Naive thymus-derived CD4-positive, alpha-beta T cell (primary cell): ENCODE measurements at places on chromosomes 6 and 20. TPM values are rescaled to one million over a fixed set of nuclear protein-coding genes. Genes with fewer than 3 reads are reported as not detected.

Gene PNLDC1
- not detected for polyA plus RNA-seq

- no peak for DNase-seq
- H3K4me3 ChIP-seq, result no peak overlapping the region
- no peaks in the 10 kb centered on the region for H3K4me1 ChIP-seq
- no peaks in the 10 kb centered on the region for H3K27me3 ChIP-seq
Measured at GRCh38 chr20:59774921-59775686, 158.3 kb downstream of the SYCP2 start.

Gene LGSN
- 0.21 TPM for polyA plus RNA-seq

DNA sequence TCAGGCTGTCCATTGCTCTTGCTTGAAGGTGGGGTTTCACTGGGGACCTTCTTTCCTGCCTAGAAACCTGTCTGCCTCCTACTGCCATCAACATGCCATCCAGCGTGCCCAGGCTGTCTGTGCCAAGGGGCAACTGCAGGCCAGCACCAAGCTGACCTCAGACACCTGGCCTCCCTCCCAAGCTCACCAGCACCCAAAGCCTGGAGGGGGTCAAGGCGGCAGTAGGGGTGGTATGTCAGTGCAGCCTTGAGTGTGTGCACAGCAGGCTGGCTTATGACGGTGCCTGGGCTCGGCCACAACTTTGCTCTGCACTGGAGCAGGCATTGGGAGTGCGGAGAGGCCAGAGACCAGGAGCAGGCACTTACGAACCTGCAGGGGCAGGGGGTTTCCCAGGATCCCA, 149.0 kb downstream of the EYS start:
- H3K27me3 ChIP-seq, result no peaks in the 10 kb centered on the region
- H3K27ac ChIP-seq, result no peak overlapping the region
- H3K36me3 ChIP-seq, result no peaks in the 10 kb centered on the region
- H3K4me1 ChIP-seq, result no peaks in the 10 kb centered on the region

DNA sequence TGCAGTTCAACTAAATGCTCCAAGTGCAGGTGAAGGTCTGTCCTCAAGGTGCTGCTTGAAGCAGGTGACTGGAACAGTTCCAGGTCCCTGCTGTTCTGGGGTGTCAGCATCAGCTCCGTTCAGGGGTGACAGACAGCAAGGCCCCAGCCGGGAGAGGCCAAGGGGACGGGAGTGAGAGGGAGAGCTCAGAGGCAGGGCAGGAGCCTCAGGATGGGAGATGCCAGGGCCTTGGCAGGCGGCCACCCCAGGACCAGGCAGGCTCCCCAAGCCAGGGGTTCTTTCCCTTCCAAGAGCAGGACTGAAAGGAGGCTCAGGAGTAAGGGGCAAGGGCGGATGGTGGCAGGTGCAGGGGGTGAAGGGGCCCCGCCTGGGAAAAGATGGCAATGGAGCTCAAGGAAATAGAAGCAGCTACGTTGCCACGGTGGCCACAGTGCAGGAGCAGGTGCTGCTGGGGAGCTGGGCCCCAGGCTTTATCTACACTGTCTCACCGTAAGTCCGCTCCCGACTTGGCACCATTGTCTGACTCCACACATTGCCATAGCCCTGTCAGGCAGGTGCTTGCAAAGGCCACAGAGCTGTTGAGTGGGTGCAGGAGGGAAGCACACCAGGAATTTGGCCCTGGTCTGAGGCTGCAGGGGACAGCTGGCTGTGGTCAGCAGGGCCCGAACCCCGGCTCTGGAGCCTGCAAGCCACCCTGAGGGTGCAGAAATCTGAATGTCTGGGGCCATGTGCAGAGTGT, 43.1 kb downstream of the ERMARD start:
- H3K4me1 ChIP-seq, result peaks cover 5% of the 10 kb centered on the region
- H3K27me3 ChIP-seq, result no peaks in the 10 kb centered on the region
- H3K27ac ChIP-seq, result no peak overlapping the region
- H3K36me3 ChIP-seq, result no peaks in the 10 kb centered on the region

DNA sequence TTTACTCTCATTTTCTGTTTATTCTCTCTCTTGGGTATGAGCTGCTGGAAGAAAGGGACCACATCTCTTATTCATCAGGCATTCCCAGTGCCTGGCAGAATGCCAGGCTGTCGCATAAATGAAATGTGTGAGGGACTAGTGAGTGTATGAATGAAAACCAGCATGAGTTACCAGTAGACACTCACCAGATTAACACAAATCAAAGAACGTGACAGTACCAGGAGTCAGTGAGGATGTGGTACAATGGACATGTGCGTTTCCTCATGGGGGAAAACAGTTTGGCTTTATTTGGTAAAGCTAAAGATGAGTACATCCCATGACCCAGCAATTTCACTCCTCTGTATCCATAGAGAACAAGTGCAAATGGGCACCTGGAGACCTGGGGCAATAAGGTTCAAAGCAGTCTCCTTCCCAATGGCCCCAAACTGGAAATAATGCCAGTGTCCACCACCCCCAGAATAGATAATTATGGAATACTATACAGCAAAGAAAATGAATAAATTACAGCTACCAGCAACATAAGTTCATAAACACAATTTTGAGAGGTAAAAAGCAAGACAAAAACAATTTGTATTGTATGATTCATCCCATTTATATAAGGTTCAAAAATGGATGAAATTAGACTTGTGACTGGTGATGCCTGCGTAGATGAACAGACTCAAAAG, 93.3 kb downstream of the CDH22 start:
- H3K4me3 ChIP-seq, result no peak overlapping the region
- H3K4me1 ChIP-seq, result no peaks in the 10 kb centered on the region
- no peak overlapping the region for H3K27ac ChIP-seq
- no peaks in the 10 kb centered on the region for H3K27me3 ChIP-seq
- no peaks in the 10 kb centered on the region for H3K36me3 ChIP-seq

Gene NRSN1
- not detected for polyA plus RNA-seq

- H3K27ac ChIP-seq, result no peak overlapping the region
- H3K4me1 ChIP-seq, result no peaks in the 10 kb centered on the region
- no peak overlapping the region for H3K4me3 ChIP-seq
- no peaks in the 10 kb centered on the region for H3K36me3 ChIP-seq
- no peak for DNase-seq
Measured at GRCh38 chr6:41836022-41836659, 48.6 kb downstream of the TOMM6 start.

GRCh38 chr6:3844097-3844463, 5.1 kb upstream of the FAM50B start:
- no peaks in the 10 kb centered on the region for H3K36me3 ChIP-seq
- DNase-seq, result no peak
- H3K27ac ChIP-seq, result no peak overlapping the region
- H3K4me3 ChIP-seq, result no peak overlapping the region
- no peaks in the 10 kb centered on the region for H3K4me1 ChIP-seq

- H3K4me3 ChIP-seq, result no peak overlapping the region
- no peak overlapping the region for H3K27ac ChIP-seq
- DNase-seq, result no peak
- H3K36me3 ChIP-seq, result no peaks in the 10 kb centered on the region
- peaks cover 16% of the 10 kb centered on the region for H3K4me1 ChIP-seq
- no peaks in the 10 kb centered on the region for H3K27me3 ChIP-seq
Measured at GRCh38 chr6:137271245-137272183, 52.3 kb upstream of the IFNGR1 start.

DNA sequence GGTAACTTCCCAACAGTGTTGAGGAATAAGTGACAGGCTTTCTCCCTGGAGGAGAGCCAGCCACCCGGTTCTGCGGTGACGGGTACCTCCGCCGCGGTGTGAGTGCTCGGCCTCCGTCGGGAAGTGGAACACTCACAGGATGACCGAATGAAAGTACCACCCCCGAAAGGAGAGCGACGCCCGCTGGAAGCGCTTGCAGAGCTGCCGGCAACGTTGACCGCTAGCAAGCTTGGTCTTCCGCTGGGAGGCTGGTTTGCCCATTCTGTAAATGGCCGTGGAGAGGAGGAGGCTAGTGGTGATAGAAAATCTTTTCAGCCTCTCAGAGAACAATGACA, 614 bp upstream of the TMEM242 start:
- no peaks in the 10 kb centered on the region for H3K27me3 ChIP-seq
- peaks cover 8% of the 10 kb centered on the region for H3K36me3 ChIP-seq
- H3K4me3 ChIP-seq, result peak overlapping the region; percentile 95
- DNase-seq, result no peak
- H3K4me1 ChIP-seq, result peaks cover 12% of the 10 kb centered on the region

GRCh38 chr6:148591656-148592055, 155.2 kb upstream of the UST start:
- no peaks in the 10 kb centered on the region for H3K36me3 ChIP-seq
- H3K27me3 ChIP-seq, result no peaks in the 10 kb centered on the region
- no peak for DNase-seq
- no peak overlapping the region for H3K27ac ChIP-seq

- no peak for DNase-seq
- peaks cover 7% of the 10 kb centered on the region for H3K27me3 ChIP-seq
- H3K4me3 ChIP-seq, result peak overlapping the region; percentile 6
- H3K27ac ChIP-seq, result no peak overlapping the region
- H3K36me3 ChIP-seq, result no peaks in the 10 kb centered on the region
Measured at GRCh38 chr6:136920216-136920615, 1.9 kb upstream of the SLC35D3 start.

DNA sequence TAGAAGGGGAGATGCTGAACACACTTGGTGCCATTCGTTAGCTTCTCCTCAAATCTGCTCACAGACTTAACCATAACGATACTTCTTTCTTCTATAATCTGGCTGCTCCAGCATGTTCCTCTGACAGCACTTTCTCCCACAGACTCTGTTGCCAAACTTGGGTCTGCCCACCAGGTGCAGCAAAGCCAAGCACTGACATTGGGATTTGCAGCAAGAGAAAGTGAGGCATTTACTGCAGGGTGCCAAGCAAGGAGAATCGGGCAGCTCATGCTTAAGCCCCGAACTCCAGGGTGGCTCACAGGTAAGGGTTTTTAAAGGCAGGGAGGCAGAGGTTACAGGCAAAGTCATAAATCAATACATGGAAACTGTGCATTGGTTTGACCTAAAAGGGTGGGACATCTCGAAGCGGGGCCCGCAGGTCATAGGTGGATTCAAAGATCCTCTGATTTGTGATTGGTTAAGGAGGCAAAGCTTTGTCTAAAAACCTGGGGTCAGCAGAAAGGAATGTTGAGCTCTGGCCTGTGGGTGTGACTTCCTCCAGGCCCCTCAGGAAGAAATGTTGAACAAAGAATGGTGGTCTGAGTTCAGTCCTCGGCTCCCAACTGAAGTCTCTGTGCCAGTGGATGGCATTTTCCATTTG, 25.1 kb upstream of the PNPLA1 start:
- no peaks in the 10 kb centered on the region for H3K27me3 ChIP-seq
- H3K4me1 ChIP-seq, result no peaks in the 10 kb centered on the region

Gene SMOC2
- not detected for polyA plus RNA-seq

GRCh38 chr6:44036196-44036595, 91.1 kb downstream of the MRPL14 start:
- no peak overlapping the region for H3K27ac ChIP-seq
- H3K4me3 ChIP-seq, result no peak overlapping the region
- no peaks in the 10 kb centered on the region for H3K36me3 ChIP-seq
- no peaks in the 10 kb centered on the region for H3K4me1 ChIP-seq

Gene RPS10
- 2,306 TPM for polyA plus RNA-seq

GRCh38 chr6:89146718-89147700, 1.2 kb downstream of the PM20D2 start:
- DNase-seq, result peak; percentile 35
- no peaks in the 10 kb centered on the region for H3K27me3 ChIP-seq
- H3K4me1 ChIP-seq, result peaks cover 10% of the 10 kb centered on the region
- H3K27ac ChIP-seq, result peak overlapping the region; percentile 73
- peaks cover 6% of the 10 kb centered on the region for H3K36me3 ChIP-seq
- peak overlapping the region; percentile 58 for H3K4me3 ChIP-seq

GRCh38 chr6:148242180-148242579, 100.5 kb upstream of the SASH1 start:
- H3K4me1 ChIP-seq, result no peaks in the 10 kb centered on the region
- no peaks in the 10 kb centered on the region for H3K27me3 ChIP-seq
- no peak overlapping the region for H3K4me3 ChIP-seq
- H3K36me3 ChIP-seq, result no peaks in the 10 kb centered on the region
- no peak for DNase-seq

DNA sequence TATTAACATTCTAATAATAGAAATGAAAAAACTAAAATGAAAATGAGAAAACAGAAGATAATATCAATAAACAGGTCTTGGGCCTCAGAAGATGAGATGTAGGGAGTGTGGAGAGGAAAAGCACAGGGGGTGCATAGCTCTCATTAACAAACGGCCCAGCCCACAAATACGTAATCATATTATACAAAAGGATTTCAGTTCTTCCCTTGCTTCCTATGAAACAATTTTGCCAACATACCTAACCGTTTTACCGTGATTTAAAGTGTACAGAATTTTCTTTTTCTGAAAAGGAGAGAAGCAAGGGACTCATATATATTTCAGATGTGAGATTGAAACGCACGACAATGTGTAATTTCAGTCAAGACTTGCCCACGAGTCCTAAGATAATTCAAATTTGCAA, 136.0 kb downstream of the HFE start:
- H3K4me1 ChIP-seq, result peaks cover 18% of the 10 kb centered on the region
- H3K27ac ChIP-seq, result peak overlapping the region; percentile 77
- peak overlapping the region; percentile 77 for H3K4me3 ChIP-seq
- no peaks in the 10 kb centered on the region for H3K27me3 ChIP-seq
- no peak for DNase-seq

Gene IER3
- polyA plus RNA-seq, result 2.8 TPM

DNA sequence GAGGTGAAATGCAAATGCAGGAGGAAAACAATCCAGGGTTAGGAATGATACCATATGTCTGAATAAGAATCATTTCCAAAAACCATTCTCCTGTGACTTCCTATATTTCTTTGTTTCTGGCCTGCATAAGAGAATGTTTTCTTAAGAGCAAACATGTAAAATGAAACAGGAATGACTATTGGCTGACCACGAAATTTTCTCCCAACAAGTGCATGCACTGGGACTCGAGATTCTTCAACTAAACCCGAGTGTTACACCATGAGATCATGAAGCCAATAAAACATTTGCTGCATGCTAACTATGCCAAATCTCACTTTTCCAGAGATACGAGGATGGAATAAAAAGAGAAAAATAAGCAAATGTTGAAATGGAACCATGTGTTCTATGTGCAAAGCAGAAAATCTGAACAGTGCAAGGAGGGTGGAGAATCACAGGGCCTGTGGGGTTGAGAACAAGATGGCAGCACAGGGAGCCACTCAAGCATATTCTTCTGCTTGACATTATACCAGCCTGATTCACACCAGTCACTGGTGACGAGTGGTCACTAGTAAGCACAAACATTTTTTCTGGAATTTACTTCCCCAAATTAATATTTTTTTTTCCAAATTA, 212.2 kb upstream of the FOXA2 start:
- H3K4me3 ChIP-seq, result no peak overlapping the region
- H3K4me1 ChIP-seq, result no peaks in the 10 kb centered on the region
- no peak for DNase-seq
- no peaks in the 10 kb centered on the region for H3K27me3 ChIP-seq

Gene HBS1L
- 61.4 TPM for polyA plus RNA-seq

Gene SLC16A10
- 22.6 TPM for polyA plus RNA-seq

DNA sequence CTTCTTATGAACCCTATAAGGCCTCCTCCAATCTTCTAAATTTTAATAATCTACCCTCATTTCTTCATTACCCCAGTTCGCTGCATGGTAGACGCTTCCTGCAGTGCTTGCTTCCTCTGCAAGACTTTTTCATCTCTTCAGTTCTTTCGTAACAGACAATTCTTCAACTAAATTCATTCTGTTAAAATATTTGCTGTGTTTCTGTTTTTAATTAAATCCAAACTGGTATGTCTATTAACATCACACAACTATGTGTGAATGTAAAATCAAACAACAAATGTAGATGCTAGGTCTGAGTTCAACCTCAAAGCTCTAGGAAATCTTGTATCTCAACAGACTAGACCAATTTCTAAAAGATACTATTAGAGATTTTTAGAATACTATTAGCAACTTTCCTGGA, 199.3 kb downstream of the RNGTT start:
- no peaks in the 10 kb centered on the region for H3K36me3 ChIP-seq
- no peak overlapping the region for H3K27ac ChIP-seq
- no peaks in the 10 kb centered on the region for H3K4me1 ChIP-seq
- H3K4me3 ChIP-seq, result no peak overlapping the region

Gene SLC44A4
- not detected for polyA plus RNA-seq
